AG08395 (cell line): ENCODE measurements at places on chromosomes 2 and 18.

DNA sequence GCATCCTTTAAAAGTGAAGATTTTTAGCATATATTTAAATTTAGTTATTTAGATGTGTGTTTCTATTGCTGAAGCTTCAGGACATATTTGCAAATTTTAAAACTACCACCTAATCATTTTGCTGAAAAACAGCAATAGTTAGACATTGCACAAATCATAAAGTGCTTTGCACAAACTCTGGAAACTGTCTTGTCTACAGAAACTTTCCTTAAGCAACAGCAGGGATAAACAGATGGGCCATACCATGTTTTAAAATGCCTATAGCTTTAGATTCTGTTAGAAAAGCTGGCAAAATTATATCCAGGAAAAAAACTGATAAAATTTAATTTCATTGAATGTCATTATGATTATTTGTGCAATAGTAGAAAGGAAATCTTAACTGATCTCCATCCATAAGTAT lies 1313.9 kb upstream of the ACVR2A start:
- DNase-seq = no peak

- DNase-seq = no peak
These were observed 12.0 kb upstream of the TFPI start for GRCh38 chr2:187566266-187566665.

DNA sequence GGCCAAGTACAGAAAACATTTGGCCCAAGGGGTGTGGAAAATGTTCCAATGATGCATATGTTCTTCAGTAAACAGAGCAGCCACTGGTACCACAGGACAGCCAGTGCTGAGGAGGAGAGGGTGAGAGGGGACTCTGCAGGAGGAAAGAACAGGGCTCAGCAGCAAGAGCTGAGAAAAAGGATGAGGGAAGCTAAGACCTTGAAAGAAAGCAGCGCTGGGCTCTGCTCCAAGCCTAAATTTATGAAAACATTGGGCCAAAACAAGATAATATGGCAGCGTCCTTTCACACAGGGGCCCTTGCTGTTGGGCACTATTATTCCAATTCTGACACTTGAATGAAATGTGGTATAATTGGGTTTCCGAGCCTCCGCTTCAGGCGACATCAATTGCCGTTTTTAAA lies 939.0 kb upstream of the FANCL start:
- DNase-seq = no peak

DNA sequence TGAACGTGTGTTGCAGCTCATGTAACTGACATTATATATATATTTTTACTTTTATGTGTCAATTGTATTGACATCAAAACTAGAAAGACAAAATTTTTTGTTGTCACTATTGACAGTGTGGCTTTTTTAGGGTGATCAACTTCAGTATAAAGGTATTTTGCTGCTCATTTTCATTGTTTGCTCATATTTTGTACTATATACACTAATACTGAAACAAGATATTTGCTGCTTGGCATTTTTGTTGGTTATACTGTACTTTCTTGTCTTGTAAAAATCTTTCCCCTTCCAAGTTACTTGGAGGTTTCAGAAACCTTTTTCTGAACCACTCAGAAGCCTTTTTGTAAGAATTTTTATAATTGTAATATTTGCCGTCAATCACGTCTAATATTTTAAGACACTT lies 16.5 kb downstream of the AFTPH start:
- DNase-seq = no peak

GRCh38 chr2:189874586-189875320 lies 90.5 kb downstream of the PMS1 start:
- no peak for DNase-seq

DNA sequence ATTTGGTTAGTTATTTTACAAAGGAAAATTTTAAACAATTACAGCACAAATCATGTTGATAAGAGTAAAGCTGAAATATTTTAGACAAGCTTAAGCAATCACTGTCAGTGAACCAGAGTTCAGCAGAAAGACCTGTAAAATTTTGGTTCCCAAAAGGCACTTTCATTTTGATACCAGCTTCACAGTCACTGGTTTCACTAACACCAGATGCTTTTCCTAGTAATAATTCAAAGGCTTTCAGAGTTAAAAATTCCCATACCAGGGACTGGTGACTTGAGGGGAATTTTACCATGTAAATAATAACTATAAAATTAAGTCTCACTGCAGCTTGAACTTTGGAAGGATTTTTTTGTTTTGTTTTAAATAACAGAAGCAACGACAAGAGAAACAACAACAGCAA lies 102.3 kb upstream of the CD302 start:
- no peak for DNase-seq
